ENCODE measurements at places on chromosomes 3 and 15.
A peak's percentile ranks its signal among the peaks of the same experiment; 100 is the strongest.

DNA sequence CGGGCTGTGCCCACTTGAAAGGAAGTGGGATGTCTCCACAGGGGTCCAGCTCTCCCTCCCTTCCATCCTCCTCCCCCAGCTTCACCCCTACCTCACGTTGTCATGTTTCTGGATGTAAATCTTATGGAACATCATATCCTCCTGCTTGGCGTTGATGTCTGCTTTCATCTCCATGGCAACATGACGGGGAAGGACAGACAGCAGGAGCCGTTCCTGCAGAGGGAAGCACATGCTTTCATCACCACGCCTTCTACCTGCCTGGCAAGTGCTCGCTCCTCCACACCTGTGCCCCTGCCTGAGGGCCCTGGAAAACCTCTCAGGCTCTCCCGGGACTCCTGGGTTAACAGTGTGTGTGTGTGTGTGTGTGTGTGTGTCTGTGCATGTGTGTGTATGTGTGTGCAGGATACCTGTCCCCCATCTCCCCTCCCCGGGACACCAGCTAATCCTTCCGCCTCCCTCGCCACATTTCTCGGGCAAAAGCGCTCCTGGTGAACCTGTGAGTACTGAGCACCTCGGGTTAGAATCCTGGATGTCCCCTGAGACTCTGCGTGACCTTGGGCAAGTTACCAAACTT is 101.1 kb downstream of the ADCY5 start:
- no peak for DNase-seq

DNA sequence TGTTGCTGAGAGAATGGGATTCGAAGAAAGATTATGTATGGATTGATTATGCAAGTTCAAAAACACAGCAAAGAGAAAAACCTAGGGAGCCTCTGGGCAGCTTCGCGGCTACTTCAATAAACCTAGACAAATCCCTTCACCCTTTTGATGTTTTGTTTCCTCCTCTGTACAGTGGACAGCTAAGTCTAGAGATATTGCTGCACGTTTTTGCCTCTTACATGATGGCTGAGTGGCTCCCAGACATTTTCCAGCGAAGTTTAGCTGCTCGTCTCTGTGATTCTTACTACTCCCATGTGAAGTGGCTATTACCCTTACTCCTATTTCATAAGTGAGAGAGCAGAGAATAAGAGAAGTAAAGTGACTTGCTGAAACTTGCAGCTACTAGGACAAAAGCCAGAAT is 695.0 kb upstream of the GRM7 start:
- no peak for DNase-seq

DNA sequence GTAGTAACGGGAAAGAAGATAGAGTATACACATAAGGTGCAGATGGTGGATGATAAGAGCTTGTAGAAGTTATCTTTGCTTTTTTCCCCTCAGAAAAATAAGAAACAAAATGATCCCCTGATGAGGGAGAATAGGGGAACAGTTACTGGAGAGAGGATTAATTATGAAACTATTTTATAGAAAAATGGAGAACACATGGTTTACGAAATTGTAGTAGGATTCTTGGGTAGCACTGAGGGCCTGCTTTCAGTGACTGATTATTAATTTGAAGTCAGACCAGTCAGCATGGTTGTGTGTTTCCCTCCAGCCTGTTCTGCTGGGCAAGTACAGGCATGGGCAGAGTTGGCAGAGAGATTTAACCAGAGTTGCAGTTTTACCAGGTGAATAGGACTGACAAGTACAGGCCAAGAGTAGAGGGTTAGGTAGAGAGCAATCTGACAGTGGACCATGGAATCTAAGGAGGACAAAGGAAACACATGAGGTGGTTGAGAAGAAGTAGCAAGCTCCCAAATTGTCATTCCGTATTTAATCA is 5.9 kb downstream of the SLC49A4 start:
- DNase-seq = no peak

- peak; percentile 26 for DNase-seq
These were observed 21.6 kb downstream of the RLBP1 start for GRCh38 chr15:89199746-89200145.

DNA sequence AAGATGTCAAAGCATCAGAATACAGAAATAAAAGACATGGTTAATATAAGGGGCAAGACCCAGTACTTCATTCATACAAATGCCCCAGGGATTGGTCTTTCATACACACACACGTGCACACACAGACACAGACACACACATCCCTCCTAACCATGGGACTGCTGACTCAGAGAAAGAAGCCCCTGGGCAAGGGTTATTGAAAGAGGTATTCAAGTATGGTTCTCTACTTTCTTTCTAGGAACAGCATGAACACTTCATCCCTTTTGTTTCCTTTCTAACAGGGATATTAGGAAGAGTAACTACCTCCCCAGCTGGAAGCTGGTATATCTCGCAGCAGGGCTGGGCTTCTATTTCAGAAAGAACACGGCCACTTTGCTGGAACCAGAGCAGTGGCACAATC is 33.2 kb upstream of the ZFAND6 start:
- peak; percentile 88 for DNase-seq

DNA sequence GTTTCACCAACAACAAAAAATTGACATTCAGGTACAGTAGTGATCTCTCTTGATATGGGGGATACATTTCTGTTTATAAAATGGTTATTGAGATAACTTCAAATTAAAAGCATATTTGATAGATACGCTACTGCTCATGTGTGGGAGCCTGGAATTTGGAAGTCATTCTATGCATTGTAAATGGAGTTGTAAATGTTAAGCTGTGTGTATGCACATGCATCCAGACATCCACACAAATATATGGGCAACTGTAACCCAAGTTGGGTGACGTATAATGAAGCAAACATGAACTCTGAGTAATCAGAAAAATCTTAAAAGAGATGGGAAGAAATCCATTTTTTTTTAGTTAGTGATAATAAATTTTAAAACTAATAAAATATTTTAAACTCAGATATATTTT is 9.8 kb downstream of the KLHL24 start:
- no peak for DNase-seq

DNA sequence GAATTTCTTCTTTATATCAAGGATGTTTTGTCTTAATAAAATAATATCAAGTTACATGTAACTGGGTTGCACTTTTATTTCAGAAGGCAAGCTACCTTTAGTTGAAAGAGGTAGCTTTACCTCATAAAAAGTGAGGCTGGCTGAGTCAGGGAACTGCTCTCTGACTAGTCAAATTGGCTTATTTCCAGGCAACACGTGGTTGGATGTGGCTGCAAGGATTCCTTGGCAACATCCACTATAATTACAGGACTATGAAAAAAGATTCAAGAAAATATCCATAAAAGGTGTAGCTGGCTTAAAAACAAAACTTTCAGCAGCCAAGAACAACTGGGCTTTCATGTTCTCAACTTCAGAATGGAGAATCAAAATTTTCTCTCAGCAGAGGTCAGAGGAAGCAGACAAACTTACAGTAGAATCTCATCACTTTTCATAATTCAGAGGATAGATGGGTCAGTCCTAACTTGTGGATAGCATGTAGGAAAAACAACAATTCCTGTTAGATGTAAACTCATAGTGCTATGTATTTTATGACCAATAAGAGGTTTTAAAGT is 779.1 kb downstream of the MECOM start:
- DNase-seq = no peak

DNA sequence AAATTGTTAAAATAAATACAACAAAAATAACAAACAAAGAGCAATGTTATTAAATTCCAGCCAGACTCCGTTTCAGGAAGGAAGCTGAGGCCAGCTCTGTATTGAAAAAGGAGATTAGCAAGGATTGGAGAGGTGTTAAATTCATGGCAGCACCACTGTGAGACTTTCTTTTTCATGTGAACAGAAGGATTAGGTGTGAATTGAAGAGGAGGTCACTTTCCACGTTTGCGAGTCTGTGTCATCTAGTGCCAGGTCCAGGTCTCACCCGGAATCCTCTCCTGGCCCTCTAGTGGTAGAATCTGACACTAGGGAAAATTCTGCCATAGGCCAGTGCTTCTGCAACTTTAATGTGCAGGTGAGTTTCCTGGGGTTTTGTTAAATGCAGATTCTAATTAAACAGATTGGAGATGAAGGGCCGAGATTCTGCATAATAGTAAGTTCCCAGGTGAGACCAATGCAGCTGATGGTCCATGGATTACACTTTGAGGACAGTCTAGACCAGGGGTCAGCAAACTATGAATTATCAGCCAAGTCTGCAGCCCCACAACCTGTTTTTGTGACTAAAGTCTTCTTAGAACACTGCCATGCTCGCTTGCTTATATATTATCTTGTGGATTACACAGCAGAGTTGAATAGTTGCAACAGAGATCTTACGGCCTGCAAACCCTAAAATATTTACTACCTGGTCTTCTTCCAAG is 9.2 kb upstream of the SLC6A1 start:
- peak; percentile 57 for DNase-seq

- DNase-seq = no peak
These were observed 114.6 kb downstream of the LRRK1 start for GRCh38 chr15:101033801-101034200.

GRCh38 chr3:10430805-10431204 is 74.6 kb downstream of the ATP2B2 start:
- DNase-seq = no peak

DNA sequence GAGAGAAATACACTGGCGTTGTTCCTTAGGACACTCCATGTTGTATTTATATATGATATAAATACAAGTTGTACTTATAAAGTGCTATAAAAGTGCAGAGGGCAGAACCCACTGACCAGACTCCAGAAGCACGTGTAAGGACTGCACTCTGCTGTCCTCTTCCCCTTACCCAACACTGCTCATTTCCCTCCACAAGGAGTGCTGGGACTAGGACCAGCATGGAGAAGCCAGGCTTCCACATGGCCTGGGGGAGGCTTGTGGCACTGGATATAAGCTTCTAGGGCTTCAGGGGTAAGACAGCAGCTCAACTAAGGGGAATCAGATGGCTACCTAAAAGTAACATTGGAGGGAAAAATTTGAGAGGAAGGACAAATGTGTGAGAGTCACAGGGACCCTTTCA is 556.9 kb downstream of the IGSF11 start:
- DNase-seq = no peak

GRCh38 chr3:77329116-77329515 is 289.2 kb downstream of the ROBO2 start:
- DNase-seq = no peak

GRCh38 chr3:153911116-153911515 is 210.1 kb upstream of the ARHGEF26 start:
- DNase-seq = no peak

DNA sequence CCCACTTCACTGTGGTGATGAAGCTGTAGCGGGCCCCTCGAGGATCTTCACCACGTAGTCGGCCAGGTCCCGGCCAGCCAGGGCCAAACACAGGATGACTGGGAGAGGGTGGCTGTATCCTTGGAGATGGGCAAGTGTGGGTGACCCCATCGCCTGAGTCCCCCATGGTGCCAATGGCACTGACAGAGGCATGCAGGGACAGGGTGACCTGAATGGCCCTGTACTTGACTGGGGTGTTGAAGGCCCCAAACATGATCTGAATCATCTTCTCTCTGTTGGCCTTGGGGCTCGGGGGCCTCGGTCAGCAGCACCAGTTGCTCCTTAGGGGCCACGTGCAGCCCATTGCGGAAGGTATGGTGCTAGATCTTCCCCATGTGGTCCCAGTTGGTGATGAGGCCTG is 17.1 kb upstream of the AP3B2 start:
- DNase-seq = no peak

GRCh38 chr15:42911058-42911592 is 9.5 kb downstream of the TTBK2 start:
- DNase-seq = no peak

DNA sequence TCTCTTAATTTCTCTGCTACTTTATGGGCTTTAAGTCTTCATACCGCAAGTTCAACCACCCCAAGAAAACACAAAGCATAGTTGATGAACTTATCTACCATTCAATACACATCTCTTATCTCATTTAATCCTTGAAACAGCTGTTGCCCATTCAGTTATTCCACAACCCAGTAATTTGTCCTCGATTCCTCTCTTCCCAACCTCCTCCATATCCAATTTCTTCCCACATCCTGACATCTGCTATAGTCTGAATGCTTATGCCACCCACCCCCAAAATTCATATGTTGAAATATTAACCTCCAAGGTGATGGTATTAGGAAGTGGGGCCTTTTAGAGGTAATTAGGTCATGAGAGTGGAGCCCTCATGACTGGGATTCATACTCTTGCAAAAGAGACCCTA is 345.4 kb downstream of the ERC2 start:
- DNase-seq = no peak

- DNase-seq = peak; percentile 39
These were observed 5.0 kb upstream of the PRRT3 start for GRCh38 chr3:9957214-9957613.

GRCh38 chr15:79261836-79262235 is 20.7 kb upstream of the ANKRD34C start:
- DNase-seq = no peak

- DNase-seq = no peak
These were observed 39.4 kb downstream of the MOBP start for GRCh38 chr3:39506863-39507262.

- no peak for DNase-seq
These were observed 8.4 kb upstream of the RBSN start for GRCh38 chr3:15107075-15107947.

GRCh38 chr3:78129707-78130106 is 1089.8 kb downstream of the ROBO2 start:
- DNase-seq = no peak

DNA sequence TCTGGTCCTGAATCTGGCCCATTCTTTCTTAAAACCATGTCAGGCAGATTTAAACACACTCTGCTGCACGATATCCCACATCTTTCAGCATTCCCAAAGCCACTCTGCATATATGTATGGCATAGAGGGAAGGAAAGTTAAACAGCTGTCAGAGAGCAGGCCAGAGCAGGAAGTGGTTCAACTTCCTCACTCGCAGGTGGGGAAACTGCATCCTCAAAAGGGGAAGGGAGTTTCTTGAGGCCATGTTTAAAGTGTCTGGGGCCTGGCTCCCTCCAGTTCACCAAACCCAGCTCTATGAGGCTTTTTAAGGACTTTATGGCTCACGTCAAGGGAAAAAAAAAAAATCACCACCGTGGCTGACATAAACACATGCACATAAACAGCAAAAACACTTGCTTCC is 123.1 kb downstream of the OPA1 start:
- no peak for DNase-seq

GRCh38 chr3:129554356-129555152 is 11.6 kb downstream of the H1-8 start:
- DNase-seq = no peak

DNA sequence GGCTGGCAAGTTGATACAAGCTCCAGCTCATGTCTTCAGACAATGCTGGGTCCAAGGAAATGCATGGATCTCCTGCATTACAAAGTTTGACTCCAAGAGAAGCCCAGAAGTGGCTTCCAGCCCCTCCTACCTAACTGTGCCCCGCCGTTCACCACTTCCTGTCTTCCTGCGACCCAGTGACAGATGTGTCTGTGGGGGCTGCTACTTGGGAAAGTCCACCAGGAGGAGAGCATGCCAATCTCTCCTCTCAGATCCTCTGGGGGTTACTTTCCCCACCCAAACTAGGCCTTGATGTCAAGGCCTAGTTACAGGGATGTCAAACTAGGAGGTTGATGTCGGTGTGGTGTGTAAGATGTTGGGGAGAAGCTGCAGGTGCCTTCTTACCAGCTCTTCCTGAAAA is 133.6 kb upstream of the RASGRP1 start:
- DNase-seq = no peak

DNA sequence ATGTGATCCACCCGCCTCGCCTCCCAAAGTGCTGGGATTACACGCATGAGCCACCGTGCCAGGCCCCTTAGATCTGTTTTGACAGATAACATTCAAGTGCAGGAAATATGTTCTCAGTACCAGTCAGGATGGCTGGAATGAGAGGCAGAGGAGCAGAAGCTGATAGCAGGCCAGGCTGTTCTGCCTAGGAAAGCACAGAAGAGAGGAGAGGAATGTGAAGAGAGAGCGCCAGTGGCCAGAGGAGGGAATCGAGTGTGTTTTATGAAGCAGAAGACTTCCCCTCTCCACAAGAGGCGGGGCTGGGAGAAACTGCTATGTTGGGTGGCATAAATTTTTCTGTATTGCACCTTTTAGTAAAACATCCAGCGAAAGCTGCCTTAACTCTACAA is 32.0 kb upstream of the RYK start:
- DNase-seq = no peak

All from SK-MEL-5 (cell line).